ENCODE measurements at places on chromosomes 2 and 18.

DNA sequence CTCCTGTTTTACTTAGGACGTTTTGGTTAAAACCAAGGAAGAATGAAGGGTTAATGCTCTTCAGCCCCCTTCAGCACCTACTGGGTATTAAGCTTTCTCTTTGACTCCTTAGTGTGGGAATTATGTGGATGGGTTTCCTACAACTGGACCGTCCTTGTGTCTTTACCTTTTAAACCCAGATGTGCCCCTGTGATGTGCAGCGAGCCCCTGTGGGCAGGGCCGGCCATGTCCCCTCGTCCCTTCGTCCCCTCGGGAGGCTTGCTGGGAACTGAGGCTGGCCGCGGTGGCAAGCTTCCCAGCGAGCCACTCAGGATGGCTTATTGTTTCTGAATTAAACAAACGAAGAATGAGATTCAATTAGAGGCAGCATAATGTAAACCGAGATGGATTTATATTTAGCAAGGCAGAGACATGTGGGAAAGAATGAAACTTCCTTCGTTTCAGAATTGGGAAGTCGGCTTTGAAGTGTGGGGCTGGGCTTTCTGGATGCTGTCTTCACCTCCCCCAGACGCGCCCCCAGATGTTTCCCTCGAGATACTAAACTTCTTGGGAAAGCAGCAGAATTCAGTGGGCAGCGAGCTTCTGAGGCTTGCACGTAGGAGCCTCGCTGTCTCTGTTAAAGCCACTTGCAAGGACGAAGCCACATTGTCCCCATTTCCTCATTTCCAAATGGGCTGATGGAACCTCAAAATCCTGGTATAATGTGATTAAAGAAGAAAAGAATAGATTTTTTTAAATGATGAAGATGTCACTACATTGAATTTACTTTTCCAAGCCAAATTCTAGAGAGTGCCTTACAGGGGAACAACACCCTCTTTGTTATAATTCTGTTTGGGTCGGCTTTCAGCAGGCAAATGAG lies 146.0 kb downstream of the VAPA start:
- DNase-seq = no peak

DNA sequence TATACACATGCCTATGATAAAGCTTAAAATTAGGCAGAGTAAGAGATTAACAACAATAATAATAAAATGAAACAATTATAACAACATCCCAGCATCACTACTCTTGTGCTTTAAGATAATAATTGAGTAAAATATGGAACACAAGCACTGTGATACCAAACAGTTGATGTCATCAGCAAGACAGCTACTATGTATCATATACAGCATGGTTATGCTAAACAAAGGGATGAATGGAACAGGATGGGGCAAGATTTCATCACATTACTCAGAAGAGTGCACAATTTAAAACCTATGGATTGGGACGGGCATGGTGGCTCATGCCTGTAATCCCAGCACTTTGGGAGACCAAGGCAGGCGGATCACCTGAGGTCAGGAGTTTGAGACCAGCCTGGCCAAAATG lies 1221.0 kb downstream of the SUCLG1 start:
- no peak for DNase-seq

DNA sequence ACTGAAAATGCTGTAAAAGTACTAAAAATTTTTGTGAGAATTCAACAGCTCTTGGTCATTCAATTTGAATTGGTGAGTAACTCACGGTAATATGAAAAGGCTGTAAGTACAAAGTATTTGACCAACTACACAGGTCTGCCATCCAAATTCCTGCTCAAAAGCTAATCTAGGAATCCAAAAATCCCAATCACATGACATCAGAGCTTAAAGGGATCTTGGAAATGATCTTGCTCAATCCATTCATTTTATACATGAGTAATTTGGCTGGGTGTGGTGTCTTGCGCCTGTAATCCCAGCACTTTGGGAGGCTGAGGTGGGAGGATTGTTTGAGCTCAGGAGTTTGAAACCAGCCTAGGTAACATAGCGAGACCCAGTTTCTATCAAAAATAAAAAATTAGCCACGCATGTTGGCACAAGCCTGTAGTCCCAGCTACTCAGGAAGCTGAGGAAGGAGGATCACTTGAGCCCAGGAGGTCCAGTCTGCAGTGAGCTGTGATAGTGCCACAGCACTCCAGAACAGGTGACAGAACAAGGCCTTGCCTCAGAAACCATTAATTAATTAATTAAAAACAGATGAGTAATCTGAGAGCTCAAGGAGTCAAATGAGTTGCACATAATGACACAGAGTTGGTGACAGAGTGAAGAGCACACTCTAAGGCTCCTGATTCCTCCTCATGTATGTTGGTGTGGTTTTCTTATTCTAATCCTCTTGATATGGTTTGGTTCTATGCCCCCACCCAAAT lies 19.8 kb downstream of the SPIRE1 start:
- no peak for DNase-seq

DNA sequence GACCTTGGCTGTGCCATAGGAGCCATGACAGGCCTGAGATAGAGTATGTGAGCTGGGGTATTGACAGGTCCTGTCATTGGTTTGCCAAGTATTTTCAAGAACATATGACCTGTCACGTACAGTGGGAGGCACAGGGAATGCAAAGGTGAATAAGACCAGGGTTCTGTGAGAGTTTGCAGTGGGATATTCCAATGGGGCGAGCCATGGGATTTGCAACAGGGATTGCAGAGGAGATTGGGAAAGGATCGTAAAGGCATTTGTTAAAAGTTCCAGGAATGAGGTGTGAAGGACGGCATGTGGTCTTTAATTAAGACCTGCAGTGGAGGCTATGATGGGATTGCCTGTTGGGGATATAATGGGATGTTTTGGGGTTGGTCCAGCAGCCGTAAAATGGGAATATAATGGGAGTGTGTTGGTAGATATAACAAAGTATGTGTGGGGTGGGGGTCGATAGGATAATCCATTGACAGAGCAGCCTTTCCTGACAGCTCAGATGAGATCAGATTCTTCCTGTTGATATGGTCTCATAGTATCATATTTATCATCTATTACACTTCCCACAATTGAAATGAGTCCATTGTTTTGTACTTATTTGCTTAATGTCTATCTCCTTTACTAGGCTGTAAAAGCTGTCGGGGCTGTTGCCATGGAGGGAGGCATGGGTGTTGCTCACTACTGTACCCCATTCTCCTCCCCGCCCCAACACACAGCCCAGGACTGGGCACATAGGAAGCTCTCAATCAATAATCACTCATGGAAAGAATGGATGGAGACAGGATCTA lies 38.1 kb downstream of the PKDCC start:
- no peak for DNase-seq

- no peak for DNase-seq
Measured at GRCh38 chr2:149902081-149902480, 314.5 kb upstream of the MMADHC start.

GRCh38 chr2:6370753-6371551 lies 494.8 kb downstream of the CMPK2 start:
- no peak for DNase-seq

DNA sequence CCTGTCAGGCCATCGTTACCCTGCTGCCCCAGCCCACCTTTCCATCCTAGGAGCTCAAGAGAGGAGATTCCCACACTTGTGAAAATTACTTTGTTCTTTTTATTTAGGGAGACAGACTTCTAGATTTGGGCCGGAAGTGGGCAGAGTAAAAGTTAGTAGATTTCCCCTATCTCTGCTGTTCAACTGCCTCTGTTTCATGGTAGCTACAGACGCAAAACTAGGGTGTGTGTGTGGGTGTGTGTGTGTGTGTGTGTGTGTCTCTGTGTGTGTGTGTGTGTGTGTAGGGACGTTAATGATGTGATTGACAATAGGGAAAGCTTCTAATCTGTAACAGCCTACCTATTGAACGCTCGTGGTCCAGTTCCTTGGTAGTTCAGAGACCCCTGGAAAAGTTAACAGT lies 438 bp downstream of the PSMA8 start:
- DNase-seq = no peak
